ENCODE measurements at places on chromosomes 3 and 15.

DNA sequence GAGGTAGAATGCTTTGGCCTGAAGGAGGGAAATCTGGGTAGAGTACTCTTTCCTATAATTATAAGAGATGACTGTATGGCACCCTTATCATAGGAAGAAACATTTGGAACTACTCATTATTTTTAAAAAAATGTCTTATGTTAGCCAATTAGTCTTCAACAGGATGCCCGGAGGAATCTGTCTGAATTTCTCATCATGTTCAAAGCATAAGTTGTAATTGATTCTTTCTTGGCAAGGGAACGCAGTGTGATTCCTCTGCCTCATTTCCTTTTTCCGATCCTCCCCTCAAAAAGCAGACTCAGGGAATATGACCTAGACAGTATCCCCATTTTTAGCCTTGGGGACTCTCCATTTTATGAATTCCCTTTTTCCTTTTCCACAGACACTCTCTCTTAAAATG is 165.1 kb downstream of the IL5RA start:
- no peak for DNase-seq

- DNase-seq, result no peak
These were observed 93.7 kb upstream of the UBE3A start for GRCh38 chr15:25532269-25533140.

DNA sequence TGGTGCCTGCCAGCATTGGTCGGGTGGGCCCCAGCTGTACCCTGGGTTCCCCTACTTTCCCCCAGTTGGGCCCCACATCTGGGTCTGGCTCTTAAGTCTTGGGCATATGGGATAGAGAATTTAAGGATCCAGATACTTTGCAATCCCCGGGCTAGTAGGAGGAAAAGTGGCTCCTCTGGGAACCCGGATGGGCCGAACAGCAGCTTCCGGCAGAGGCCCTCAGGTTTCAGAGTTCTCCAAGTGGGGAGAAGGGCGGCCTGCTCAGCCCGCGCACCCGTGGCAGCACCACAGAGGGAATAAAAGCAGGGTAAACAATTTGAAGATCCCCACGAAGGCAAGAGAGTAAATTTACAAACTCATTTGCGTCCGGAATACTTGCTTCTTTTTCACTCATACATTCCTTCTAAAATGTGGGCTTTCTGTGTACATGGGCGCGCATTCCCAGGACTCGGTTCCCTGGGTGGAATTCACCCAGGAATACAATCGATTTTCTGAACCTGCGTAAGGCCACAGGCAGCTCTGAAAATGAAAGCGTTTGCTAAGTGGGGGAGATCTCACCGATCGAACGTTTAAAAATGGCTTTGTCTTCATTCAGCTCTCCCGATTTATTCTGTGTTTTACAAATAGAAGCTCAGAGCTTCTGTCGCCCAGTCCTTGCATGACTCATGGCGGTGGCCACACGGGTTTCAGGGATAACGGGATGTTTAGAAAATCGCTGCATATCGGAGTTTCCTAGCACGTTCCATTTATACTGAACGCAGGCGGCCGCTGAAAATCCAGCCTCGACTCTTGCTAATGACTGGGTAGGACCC is 74.0 kb upstream of the POLG start:
- DNase-seq, result no peak

- no peak for DNase-seq
These were observed 819.7 kb upstream of the ALCAM start for GRCh38 chr3:104547031-104547430.

- DNase-seq, result no peak
These were observed 71.7 kb upstream of the SNRK start for GRCh38 chr3:43214616-43215015.

- DNase-seq, result no peak
These were observed 101.3 kb upstream of the CMC1 start for GRCh38 chr3:28139967-28140634.

- DNase-seq, result no peak
These were observed 332.9 kb downstream of the EPHB1 start for GRCh38 chr3:135127946-135128470.

GRCh38 chr15:74924525-74924924 is 13.3 kb downstream of the COX5A start:
- no peak for DNase-seq

- DNase-seq, result no peak
These were observed 12.9 kb downstream of the SPINT1 start for GRCh38 chr15:40856746-40857145.

DNA sequence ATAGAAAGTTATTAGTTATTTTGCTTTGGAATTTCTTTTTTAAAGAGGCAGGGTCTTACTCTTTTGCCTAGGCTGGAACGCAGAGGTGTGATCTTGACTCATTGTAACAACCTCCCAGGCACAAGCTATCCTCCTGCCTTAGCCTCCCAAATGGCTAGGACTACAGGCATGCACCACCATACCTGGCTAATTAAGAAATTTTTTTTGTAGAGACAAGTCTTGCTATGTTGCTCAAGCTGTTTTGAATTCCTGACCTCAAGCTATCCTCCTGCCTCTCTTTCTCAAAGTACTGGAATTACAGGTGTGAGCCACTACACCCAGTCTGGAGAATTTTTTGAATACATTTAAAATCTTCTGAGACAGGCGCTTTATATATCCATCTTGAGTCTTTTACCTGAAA is 49.5 kb downstream of the IQGAP1 start:
- no peak for DNase-seq
